ENCODE measurements at places on chromosomes 4 and X.

DNA sequence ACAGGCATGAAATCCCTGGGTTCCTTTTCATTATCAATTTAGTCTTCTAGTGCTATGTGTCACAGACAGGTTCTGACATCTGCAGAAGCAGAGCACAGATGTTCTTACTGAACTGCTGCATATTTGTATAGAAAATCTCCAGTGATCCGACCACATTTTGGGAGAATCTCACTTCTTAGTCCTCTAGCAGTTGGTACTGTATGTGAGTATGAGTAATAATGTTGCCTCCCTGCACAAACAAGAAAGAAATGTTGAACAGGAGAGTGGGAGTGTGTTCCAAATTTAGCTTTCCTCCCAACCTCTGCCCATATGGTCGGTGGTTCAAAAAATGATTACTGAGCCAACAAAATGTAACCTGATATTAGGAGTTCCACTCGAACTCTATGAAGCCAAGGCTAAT is 165.3 kb upstream of the GPC4 start:
- DNase-seq = no peak

DNA sequence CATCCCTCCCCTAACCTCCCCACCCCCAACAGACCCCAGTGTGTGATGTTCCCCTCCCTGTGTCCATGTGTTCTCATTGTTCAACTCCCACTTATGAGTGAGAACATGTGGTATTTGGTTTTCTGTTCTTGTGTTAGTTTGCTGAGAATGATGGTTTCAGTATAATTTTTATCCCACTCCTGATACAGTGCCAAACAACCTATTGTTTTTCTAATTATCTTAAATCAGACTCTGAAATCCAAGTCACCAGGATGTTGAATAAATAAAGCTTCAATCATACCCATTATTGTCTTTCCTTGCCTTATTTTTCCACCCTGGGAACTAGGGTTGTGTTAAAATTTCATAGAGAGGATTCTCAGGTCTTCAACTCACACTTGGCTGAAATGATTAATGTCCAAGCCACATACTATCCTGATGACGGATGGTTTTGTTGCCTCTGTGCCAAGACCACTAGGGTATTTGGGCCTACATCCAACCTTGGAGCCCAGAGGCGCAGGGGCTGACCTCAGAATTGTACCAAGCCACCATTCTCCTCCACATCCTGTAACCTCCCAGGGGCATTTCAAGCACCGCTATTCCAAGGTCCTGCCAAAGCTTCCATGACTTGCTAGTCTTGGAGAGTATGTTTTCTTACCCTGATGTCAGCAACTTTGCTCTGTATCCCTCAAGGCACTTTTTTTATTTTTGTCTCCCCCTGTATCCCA is 332.4 kb downstream of the ARHGAP24 start:
- DNase-seq = no peak

GRCh38 chr4:54085284-54085683 is 14.7 kb upstream of the GSX2 start:
- no peak for DNase-seq

- DNase-seq = no peak
Measured at GRCh38 chr4:109990261-109991257, 77.9 kb downstream of the EGF start.

- DNase-seq = no peak
Measured at GRCh38 chr4:61277785-61278760, 77.9 kb downstream of the ADGRL3 start.
